Central memory CD4-positive, alpha-beta T cell (primary cell): ENCODE measurements at places on chromosomes 2 and 18.
A peak's percentile ranks its signal among the peaks of the same experiment; 100 is the strongest.

DNA sequence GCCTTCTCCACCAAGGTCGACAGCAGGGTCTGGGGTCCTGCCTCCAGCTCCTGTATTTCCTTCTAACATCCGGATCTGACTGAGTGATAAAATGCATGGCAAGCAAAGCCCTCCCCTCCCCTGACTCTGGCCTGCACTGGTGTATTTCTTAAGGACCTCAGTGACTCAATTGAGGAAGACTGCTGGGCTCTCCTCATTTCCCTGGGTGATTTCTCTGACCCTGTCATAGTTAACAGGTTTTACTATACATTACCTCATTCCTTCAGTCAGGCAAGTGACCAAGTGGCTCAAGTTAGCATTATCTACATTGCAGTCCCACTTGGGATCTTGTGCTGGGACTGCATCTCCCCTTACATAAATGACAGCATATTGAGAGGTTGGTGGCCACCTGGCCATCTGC, 38.8 kb upstream of the CCBE1 start:
- DNase-seq = no peak

GRCh38 chr2:215027779-215028178, 110.6 kb downstream of the ABCA12 start:
- no peak for DNase-seq

GRCh38 chr2:75688196-75688595, 22.5 kb downstream of the GCFC2 start:
- no peak for DNase-seq

GRCh38 chr2:171531291-171531690, 9.0 kb downstream of the CYBRD1 start:
- no peak for DNase-seq

- DNase-seq = no peak
These were observed 70.5 kb upstream of the ZCCHC2 start for GRCh38 chr18:62452280-62452831.

DNA sequence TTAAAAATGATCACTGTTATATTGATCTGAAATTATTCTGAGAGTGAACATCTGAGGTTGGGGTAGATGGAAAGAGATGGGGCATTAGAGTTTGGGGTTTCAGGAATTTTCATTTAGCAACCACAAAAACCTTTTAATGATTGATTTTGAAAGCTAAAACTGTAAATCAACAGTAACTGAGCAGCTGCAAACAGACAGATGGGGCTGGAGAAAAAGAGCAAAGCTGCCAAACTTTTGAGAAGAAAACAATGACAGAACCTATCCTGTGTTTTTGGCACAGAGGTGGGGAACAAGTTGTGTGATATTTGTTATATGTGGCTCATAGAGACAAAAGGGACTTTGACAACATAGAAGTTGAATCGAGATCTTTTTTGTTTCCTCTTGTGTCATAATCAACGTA, 415.8 kb upstream of the DSEL start:
- DNase-seq = no peak

DNA sequence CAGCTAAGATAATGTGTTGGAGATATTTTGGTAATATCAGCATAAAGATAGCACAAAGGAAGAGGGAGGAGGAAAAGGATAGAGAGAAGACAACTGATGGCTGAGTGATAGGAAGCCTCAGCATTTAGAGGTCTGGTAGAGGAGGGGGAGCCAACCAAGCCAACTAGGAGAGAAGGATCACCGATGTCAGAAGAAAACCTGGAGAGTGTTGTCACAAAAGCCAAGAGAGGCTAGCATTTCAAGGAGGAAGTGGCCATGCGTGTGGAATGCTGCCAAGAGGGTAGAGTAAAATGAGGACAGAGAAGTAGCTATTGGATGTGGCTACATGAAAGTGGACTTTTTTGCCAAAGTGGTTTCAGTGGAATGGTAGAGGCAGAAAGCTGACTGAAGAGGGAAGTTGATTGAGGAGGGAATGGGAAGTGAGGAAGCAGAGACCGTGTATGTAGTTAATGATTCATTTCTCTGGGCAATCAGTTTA, 34.3 kb downstream of the LCLAT1 start:
- DNase-seq = no peak

GRCh38 chr18:57561728-57562423, 24.6 kb downstream of the FECH start:
- peak; percentile 31 for DNase-seq

GRCh38 chr2:178295115-178295514, 100.8 kb downstream of the OSBPL6 start:
- DNase-seq = no peak

DNA sequence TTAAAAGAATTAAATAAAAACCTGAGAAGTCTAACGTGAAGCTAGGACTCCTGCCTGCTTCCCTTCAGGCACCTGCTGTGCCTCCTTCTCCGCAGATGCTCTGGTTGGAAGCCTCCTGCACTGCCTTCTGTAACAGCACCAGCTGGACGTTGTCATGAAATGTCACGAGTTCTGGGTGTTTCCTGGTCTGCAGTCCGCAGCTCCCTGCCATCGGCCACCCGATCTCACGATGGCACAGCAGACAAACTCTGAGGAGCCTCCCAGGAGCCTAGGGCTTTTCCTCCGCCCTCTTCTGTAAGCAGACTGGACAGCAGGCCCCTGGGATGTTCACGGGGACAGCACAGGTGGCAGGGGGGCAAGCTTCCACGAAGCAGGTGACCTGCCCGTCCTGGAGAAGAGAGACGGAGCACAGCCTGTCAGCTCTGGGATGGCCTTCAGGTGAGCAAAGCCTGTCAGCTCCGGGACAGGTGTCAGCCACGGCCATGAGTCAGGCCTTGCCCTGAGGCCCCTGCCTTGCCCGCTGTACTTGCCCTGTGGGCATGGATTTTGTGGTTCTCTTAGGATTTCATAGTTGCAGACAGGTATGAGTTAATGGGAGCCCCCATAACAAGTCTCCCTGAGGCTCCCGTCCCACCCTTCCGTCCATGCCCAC, 110.3 kb downstream of the PXDN start:
- DNase-seq = no peak

- DNase-seq = no peak
These were observed 96.5 kb downstream of the INO80D start for GRCh38 chr2:205989271-205990071.

GRCh38 chr2:145137211-145137610, 617.3 kb upstream of the ZEB2 start:
- no peak for DNase-seq

DNA sequence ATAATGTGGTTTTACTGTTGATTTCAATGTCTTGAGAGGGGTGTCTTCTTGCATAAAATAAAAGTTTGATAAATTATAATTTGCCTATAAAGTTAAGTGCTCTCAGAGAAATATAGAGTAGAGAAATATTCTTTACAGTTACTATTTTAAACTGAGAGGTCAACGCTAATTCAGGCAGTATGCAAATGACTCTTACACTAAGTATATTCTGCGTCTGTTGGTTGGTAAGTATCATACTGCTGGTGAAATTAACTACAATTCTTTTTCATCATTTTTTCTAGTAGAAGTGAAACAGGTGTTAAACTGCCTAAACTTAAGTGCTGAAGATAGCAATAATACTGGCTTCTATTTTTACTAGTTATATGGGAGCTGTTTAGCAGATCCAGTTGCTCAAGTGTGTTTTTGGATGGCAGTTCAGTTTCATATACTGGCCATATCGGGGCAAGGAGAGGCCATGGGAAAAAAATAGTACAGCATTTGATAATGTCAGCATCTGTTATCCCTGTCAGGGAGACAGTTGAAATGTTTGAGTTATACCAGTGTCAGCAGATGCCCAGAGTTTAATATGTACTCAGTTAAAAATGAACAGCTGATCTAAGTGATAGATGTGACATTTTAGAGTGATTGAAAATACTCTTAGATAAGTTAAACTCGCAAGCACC, 86.2 kb downstream of the MIB1 start:
- no peak for DNase-seq

DNA sequence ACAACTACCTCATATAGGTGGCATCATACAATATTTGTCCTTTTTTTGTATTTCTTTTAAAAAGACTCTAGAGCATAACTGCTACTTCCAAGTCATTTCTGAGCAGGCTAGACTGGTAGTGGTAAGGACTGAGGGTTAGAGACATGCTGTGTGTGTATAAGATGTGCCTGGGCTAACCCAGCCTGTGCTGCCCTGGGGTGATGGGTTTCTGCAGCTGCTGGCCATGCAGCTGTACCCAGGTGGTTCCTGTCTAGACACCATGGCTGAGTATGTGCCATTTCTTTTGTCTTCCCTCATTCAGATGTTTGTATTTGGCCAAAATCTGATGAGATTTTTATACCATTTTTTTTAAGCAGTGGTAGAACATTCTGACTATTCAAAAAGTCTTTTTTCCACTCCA, 40.0 kb downstream of the MERTK start:
- DNase-seq = no peak

GRCh38 chr2:134469516-134470115, 215.7 kb downstream of the MGAT5 start:
- DNase-seq = no peak

- DNase-seq = no peak
These were observed 109.5 kb downstream of the NXPH2 start for GRCh38 chr2:138670734-138671133.

GRCh38 chr2:38500283-38500634, 102.5 kb downstream of the HNRNPLL start:
- no peak for DNase-seq

DNA sequence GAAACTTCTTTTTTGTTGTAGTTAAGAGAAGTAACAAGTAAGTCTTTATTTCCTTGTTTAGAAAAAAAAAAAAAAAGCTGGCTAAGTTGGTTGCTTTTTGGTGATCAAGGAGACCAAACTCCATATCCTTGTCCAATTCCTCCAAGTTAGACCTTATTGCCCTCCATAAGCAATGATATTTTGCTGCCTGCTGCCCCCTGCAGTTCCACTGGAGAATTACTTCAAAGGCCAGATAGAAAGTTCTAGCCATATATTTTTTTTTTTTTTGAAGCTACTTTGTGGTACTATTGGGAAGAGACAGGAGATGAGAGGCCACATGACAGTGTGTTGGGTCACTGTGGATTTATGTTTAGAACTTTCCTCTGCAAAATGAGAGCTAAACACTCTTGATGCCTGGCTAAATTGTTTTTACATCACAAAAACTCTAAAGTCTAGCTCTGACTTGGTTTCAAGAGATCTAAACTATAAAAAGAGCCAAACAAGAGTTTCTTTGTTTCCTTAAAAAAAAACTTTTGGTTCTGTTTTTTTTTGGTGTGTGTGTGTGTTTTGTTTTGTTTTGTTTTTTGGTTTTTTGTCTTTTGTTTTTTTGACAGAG, 80.7 kb upstream of the RASGRP3 start:
- DNase-seq = no peak

GRCh38 chr2:132588576-132588975, 81.4 kb downstream of the LYPD1 start:
- DNase-seq = no peak

- DNase-seq = no peak
These were observed 62.1 kb downstream of the RND3 start for GRCh38 chr2:150425121-150425955.

- no peak for DNase-seq
These were observed 193.8 kb downstream of the ANKRD30B start for GRCh38 chr18:14941792-14942191.

DNA sequence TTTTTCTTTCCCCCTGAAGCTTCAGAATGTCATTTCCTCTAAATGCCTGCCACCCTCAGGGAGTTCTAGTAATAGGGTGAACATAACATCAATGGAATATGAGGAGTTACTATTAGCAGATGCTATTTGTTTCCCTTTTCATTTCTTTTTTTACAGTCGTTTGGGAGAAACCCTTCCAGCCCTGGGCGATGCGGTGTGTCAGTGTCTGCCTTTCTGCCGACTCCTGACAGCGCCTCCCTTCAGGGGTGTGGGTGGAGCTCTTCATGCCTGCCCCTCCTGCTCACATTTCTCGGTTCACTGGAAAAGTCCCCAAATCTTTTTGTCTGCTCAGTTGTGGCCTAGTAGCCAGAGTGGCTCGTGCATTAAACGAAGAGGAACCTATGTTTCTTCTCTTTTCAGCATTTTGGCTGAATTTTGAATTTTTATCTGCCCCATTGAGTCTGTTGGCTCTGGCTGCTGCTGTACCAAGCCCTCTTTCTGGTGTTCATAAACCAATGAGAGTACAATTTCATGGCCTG, 72.3 kb downstream of the FMNL2 start:
- no peak for DNase-seq

DNA sequence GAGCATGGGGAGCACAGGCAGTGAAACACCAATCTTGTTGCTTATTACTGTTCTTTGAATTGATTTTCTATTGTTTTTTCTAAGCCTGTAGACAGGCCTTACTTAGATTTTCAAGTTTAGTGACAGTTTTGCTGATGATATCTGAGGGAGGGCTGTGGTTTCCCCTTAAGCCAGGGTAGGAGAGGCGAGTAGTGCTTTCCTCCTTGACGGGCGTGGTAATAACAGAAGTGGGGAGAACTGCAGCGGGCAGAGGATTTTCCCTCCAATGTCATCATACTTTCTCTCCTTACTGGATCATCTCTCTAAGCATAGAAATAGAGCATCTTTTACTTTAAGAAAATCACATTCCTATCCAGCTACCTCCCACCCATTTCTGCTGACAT, 314.4 kb downstream of the ALK start:
- no peak for DNase-seq

GRCh38 chr2:165561516-165561915, 92.0 kb downstream of the CSRNP3 start:
- no peak for DNase-seq

GRCh38 chr18:12744103-12744502, 41.3 kb downstream of the PSMG2 start:
- peak; percentile 26 for DNase-seq

DNA sequence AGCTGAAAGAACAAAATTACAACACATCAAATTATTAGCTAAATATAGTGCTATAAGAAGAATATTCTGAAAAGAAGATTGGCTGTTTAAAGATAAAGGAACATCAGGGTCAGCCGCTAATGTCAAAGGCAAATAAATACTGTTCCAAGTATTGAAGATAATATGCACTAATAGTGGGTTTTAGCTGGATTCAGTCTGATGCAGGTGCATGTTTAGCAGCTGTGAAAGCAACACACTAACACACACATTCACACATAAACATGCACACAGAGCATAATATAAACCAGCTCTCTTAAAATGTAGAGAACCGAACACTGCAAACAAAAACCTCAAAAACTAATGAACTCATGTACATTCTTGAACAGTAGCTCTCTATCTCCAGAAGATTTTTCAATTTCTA, 634.6 kb downstream of the ERBB4 start:
- no peak for DNase-seq

DNA sequence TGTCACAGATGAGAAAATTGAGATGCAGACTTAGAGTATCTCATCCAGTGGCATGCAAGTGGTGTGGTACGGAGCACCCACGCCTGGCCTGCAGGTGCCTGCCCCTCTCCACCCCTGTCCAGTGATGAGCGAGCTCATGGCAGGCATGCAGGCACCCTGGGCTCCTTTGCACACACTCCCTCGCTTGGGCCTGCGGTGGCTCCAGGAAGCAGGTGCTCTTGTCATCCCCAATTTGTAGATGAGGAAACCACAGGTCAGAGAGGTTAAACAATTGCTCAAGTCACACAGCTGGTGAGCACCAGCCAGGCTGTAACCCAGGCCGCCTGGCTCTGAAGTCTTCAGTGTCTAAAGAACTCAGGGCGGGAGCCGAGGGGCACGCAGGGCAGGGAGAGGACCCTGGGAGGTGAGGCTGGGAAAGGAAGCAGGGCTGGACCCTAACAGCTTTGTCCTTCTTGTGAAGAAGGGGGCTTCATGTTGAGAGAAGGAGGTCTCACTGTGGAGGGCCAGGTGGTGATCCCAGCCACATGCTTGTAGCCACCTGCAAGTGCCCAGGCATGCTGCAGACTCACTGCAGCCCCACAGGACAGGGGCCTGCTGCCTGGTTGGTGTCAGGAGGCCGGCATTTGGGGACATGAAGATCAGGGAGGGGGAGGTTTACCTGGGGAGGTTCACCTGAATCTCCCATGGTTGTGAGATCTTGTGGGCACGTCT, 166.2 kb downstream of the SH3RF3 start:
- DNase-seq = no peak

GRCh38 chr2:236517251-236518031, 52.2 kb upstream of the ACKR3 start:
- no peak for DNase-seq
